Naive thymus-derived CD4-positive, alpha-beta T cell (primary cell): ENCODE measurements at places on chromosomes 7 and 10.

- no peak for DNase-seq
Observed at GRCh38 chr10:15483215-15484075, 112.4 kb upstream of the FAM171A1 start.

DNA sequence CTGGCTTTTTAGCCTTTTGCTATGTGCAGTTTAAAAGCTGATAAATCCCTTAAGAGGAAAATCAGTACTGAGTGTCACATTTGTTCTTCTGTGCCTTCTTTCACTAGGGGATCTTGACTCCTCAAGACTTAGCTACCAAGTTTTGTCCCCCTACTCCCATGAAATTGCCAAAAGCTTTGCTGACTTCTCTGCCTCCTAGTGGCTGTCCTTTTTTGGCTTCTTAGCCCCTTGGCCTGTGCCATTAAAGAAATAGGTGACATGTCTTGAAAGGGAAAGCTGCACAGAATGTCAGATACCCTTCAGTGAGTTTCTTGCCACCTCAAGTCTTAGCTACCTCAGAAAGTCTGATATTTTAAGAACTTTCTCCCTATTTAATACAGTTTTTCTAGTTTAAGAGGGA lies 10.5 kb downstream of the MKLN1 start:
- DNase-seq: no peak

GRCh38 chr7:41975849-41976248 lies 261.2 kb downstream of the GLI3 start:
- no peak for DNase-seq

- DNase-seq: no peak
Observed at GRCh38 chr7:79290841-79291497, 162.5 kb downstream of the MAGI2 start.

DNA sequence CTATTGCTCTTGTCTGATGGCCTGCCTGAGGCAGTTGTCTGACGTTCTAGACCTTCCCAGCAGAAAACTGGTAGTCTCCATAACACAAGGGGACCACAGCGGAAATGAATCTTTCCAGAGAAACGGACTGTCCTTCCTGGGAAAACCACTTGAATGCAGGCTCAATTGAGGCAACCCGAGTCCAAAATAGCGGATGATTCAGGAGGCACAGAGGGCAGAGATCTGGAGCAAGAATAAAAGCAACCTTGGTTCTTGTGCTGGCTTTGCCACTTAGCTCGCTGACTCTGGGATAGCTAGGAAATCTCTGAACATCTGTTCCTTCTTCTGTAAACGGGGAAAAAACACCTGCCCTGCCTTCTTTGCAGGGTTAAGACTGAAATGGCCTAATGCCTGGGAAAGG lies 178.8 kb downstream of the NEURL1 start:
- DNase-seq: no peak

DNA sequence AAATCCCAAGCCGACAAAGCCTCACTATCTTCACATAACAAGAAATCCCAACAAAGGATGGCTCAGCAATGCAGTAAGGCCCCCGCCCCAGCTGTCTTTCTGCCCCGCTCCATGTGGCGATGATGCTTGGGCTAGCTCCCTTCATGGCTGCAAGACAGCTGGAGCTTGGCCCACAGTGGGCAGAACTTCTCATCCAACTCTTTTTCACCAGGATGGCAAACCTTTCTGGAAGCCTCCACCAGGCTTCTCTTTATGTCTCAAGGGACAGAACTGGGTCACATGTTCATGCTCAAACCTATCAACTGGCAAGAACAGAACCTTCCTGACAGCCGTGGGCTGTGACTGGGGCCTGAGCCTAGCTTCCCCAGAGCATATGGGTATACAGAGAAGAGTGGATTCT lies 260.5 kb upstream of the MKLN1 start:
- no peak for DNase-seq
